Nasal cavity respiratory epithelium epithelial cell of viscerocranial mucosa (primary cell): ENCODE measurements at places on chromosomes 13 and 19. TPM values are rescaled to one million over a fixed set of nuclear protein-coding genes. Genes with fewer than 3 reads are reported as not detected.

IFI30 gene
- 28.7 and 36.9 TPM in 2 replicates for total RNA-seq

C1QTNF9 gene
- total RNA-seq = not detected in 2 replicates

IGFL1 gene
- total RNA-seq = under 0.01 TPM in 1 of 2 replicates, not detected in the other

GPALPP1 gene
- 21.5 and 25.7 TPM in 2 replicates for total RNA-seq

FGF22 gene
- total RNA-seq = not detected in 2 replicates

SIGLEC5 gene
- not detected in 2 replicates for total RNA-seq

FPR2 gene
- total RNA-seq = not detected in 2 replicates

IZUMO1 gene
- total RNA-seq = 0.36 and 0.68 TPM in 2 replicates

SLC10A2 gene
- not detected in 2 replicates for total RNA-seq

CDX2 gene
- not detected in 2 replicates for total RNA-seq

ERCC5 gene
- 44.9 and 52.3 TPM in 2 replicates for total RNA-seq

NXNL1 gene
- not detected in 2 replicates for total RNA-seq

CNN2 gene
- 143 and 272 TPM in 2 replicates for total RNA-seq

SELENOV gene
- not detected in 2 replicates for total RNA-seq

DHDH gene
- total RNA-seq = 1.6 and 14.7 TPM in 2 replicates

FXYD1 gene
- total RNA-seq = not detected in 2 replicates

PABPC3 gene
- total RNA-seq = under 0.01 and 0.21 TPM in 2 replicates

S1PR5 gene
- total RNA-seq = 4.4 and 19.5 TPM in 2 replicates

ZSWIM9 gene
- total RNA-seq = 1.7 and 4.1 TPM in 2 replicates

GZMM gene
- not detected in 2 replicates for total RNA-seq

FAM216B gene
- not detected in 2 replicates for total RNA-seq

NALCN gene
- total RNA-seq = 0.07 and 0.34 TPM in 2 replicates

SPRY2 gene
- total RNA-seq = 7.2 and 7.6 TPM in 2 replicates

CD70 gene
- not detected in 2 replicates for total RNA-seq

CYP2S1 gene
- 19.5 and 44.2 TPM in 2 replicates for total RNA-seq

FCER2 gene
- total RNA-seq = not detected in 2 replicates

NKG7 gene
- not detected in 2 replicates for total RNA-seq

CEACAM5 gene
- 2.4 and 8.3 TPM in 2 replicates for total RNA-seq

ZNF776 gene
- total RNA-seq = 8.9 and 14.8 TPM in 2 replicates

DNAAF3 gene
- 0.34 and 0.43 TPM in 2 replicates for total RNA-seq

CCDC70 gene
- not detected in 2 replicates for total RNA-seq

CGB5 gene
- not detected in 2 replicates for total RNA-seq

PPFIA3 gene
- 2.5 and 3.8 TPM in 2 replicates for total RNA-seq

KLK1 gene
- 0.14 TPM in 1 of 2 replicates, not detected in the other for total RNA-seq

ZNF682 gene
- 2.1 and 2.3 TPM in 2 replicates for total RNA-seq
